Osteoblast (primary cell): ENCODE measurements at places on chromosomes 2 and 18. TPM values are rescaled to one million over a fixed set of nuclear protein-coding genes. Genes with fewer than 3 reads are reported as not detected.

Gene NBEAL1
- 51.0 and 51.8 TPM in 2 replicates for total RNA-seq

- DNase-seq, result no peak
Observed at GRCh38 chr2:60407398-60407797, 146.1 kb downstream of the BCL11A start.

DNA sequence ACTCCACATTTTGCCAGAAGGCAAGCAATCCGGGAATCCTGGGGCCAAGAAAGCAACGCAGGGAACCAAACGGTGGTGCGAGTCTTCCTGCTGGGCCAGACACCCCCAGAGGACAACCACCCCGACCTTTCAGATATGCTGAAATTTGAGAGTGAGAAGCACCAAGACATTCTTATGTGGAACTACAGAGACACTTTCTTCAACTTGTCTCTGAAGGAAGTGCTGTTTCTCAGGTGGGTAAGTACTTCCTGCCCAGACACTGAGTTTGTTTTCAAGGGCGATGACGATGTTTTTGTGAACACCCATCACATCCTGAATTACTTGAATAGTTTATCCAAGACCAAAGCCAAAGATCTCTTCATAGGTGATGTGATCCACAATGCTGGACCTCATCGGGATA lies 26.8 kb downstream of the B3GNT2 start:
- DNase-seq, result no peak

Gene NEU2
- total RNA-seq, result not detected in 2 replicates

Gene MAPK4
- total RNA-seq, result not detected in 2 replicates
